Thyroid gland (tissue), 4 donors: ENCODE measurements at places on chromosomes 1 and 21. TPM values are rescaled to one million over a fixed set of nuclear protein-coding genes. Genes with fewer than 3 reads are reported as not detected.

The FGGY gene
- 42.4 TPM for total RNA-seq

The DCST1 gene
- not detected for total RNA-seq

The PTAFR gene
- 1.6 TPM for total RNA-seq

The TDRD5 gene
- 0.81 TPM for total RNA-seq

- no peaks in the 10 kb centered on the region for H3K27me3 ChIP-seq
- no peak for DNase-seq
- peak overlapping the region; percentile 90 for H3K27ac ChIP-seq
- H3K4me3 ChIP-seq: no peak overlapping the region
- H3K4me1 ChIP-seq: peaks cover 22% of the 10 kb centered on the region
- no peaks in the 10 kb centered on the region for H3K36me3 ChIP-seq
Measured at GRCh38 chr1:52725903-52726264, 369 bp upstream of the ZYG11B start.

GRCh38 chr1:231099996-231100767 lies 60.1 kb upstream of the FAM89A start:
- H3K27me3 ChIP-seq: no peaks in the 10 kb centered on the region
- no peaks in the 10 kb centered on the region for H3K36me3 ChIP-seq
- no peaks in the 10 kb centered on the region for H3K4me1 ChIP-seq
- DNase-seq: peak; percentile 23
- no peak overlapping the region for H3K27ac ChIP-seq

GRCh38 chr1:19734056-19734455 lies 65.7 kb downstream of the TMCO4 start:
- H3K36me3 ChIP-seq: peaks cover 7% of the 10 kb centered on the region
- DNase-seq: no peak
- no peak overlapping the region for H3K27ac ChIP-seq
- no peaks in the 10 kb centered on the region for H3K4me1 ChIP-seq
- H3K27me3 ChIP-seq: no peaks in the 10 kb centered on the region

The NBPF10 gene
- 3.5 TPM for total RNA-seq

- no peaks in the 10 kb centered on the region for H3K36me3 ChIP-seq
- DNase-seq: no peak
Measured at GRCh38 chr1:12112711-12113161, 49.6 kb downstream of the TNFRSF8 start.

- H3K4me1 ChIP-seq: no peaks in the 10 kb centered on the region
- no peak overlapping the region for H3K4me3 ChIP-seq
- no peak for DNase-seq
- H3K27me3 ChIP-seq: no peaks in the 10 kb centered on the region
Measured at GRCh38 chr1:48794816-48795215, 18.1 kb upstream of the BEND5 start.

- no peaks in the 10 kb centered on the region for H3K4me1 ChIP-seq
- no peak for DNase-seq
- H3K36me3 ChIP-seq: no peaks in the 10 kb centered on the region
- H3K27me3 ChIP-seq: no peaks in the 10 kb centered on the region
- no peak overlapping the region for H3K27ac ChIP-seq
Measured at GRCh38 chr1:226332947-226333346, 24.0 kb upstream of the LIN9 start.

The IGSF3 gene
- 16.0 TPM for total RNA-seq

GRCh38 chr1:223678841-223679240 lies 13.3 kb upstream of the CAPN8 start:
- no peak for DNase-seq
- H3K4me3 ChIP-seq: no peak overlapping the region
- no peaks in the 10 kb centered on the region for H3K36me3 ChIP-seq
- H3K4me1 ChIP-seq: no peaks in the 10 kb centered on the region

DNA sequence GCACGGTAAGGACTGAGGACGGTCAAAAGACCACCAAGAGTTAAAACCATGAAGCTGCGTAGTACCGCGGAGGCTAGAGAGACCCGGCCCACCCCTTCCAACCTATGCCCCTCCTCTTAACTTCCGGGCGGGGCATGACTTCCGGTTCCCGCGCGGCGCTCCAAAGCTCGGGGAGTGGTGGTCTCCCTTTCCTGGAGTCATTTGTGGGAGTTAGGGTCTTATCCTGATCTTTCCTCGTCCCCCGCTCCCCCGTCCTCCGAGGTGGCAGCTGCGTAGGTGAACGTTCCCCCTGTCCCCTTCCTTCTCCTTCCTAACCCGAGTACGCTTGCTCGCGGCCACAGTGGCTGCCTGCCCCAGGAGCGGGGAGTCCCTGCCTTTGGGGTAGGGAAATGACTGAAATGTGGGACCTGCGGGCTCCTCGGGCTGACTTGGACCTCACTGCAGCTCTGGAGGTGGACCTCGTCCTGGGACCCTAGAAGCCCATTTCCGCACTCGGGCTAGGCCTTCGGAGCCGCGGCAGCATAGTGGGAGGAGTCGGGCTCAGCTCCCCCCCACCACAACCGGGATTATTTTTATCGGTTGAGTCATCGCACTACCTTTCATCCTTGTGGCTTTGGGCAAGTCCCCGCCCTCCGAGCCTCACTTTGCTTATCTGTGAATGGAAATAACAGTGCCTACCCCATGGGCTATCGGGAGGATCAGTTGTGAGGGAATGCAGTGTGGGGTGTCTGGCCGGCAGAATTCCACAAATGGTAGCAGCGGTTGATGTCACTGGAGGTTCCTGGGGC lies 24.1 kb downstream of the CELA3A start:
- no peaks in the 10 kb centered on the region for H3K27me3 ChIP-seq
- peak overlapping the region; percentile 96 for H3K4me3 ChIP-seq
- peak overlapping the region; percentile 94 for H3K27ac ChIP-seq
- H3K4me1 ChIP-seq: peaks cover 16% of the 10 kb centered on the region
- peak; percentile 80 for DNase-seq
- H3K36me3 ChIP-seq: no peaks in the 10 kb centered on the region

The TBX19 gene
- 2.4 TPM for total RNA-seq

GRCh38 chr1:165376041-165376810 lies 19.7 kb upstream of the LMX1A start:
- H3K36me3 ChIP-seq: no peaks in the 10 kb centered on the region
- peaks cover 6% of the 10 kb centered on the region for H3K4me1 ChIP-seq
- H3K27ac ChIP-seq: peak overlapping the region; percentile 88
- no peaks in the 10 kb centered on the region for H3K27me3 ChIP-seq
- peak; percentile 92 for DNase-seq

The TMEM200B gene
- total RNA-seq: 1.9 TPM

The PPIAL4G gene
- total RNA-seq: not detected

DNA sequence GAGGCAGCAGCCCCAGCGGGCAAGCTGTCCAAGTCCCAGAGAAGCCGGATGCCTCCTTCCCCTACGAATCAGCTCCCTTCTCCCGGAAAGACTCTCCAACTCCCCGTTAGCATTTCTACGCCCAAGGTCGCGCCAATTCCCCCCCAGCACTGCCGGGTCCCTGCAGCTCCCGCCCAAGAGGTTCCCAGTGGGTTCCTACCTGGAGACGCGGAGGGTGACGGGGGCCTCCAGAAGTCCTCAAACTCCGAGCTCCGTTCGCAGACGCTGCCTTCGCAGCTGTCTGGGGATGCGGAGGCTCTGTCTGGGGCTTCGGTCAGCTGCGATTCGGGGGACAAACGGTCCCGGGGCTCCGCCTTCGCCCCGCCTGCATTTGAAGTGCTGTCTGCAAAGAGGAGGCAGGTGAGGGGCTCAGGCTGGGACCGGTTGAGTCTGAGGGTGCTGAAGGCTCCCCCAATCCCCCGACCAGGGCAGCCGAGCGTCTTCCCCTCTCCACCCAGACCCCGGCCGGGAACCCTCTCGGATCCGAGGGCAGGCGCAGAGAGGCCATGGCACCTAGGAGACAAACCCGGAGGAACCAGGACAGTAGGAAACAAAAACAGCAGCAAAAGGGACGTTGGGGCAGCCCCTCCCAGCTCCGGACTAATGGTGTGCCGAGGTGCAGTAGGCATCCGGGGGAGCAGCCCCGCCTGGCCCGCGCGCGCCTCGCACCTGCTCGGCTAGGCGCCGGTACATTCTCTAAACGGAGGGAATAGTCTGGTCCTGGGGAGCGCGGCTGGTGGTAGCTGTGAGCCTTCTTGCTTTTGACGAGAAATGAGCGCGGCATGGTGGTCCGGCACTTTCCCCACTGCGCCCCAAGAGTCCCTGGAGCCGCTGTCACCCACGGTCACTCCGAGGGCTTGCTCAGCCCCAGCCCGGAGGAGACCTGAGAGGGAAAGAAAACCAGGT lies 3.8 kb downstream of the GFI1 start:
- peaks cover 47% of the 10 kb centered on the region for H3K4me1 ChIP-seq
- no peak for DNase-seq
- H3K36me3 ChIP-seq: no peaks in the 10 kb centered on the region
